ENCODE measurements at places on chromosomes 11 and 22. TPM values are rescaled to one million over a fixed set of nuclear protein-coding genes. Genes with fewer than 3 reads are reported as not detected.

The OR51B5 gene
- 140 TPM for total RNA-seq

The INS gene
- total RNA-seq, result 0.44 TPM

The FGF3 gene
- not detected for total RNA-seq

The KLHL35 gene
- 1.7 TPM for total RNA-seq

The PVALB gene
- total RNA-seq, result not detected

The PPARA gene
- total RNA-seq, result 14.5 TPM

The OR6T1 gene
- not detected for total RNA-seq

The SAMM50 gene
- 40.8 TPM for total RNA-seq

DNA sequence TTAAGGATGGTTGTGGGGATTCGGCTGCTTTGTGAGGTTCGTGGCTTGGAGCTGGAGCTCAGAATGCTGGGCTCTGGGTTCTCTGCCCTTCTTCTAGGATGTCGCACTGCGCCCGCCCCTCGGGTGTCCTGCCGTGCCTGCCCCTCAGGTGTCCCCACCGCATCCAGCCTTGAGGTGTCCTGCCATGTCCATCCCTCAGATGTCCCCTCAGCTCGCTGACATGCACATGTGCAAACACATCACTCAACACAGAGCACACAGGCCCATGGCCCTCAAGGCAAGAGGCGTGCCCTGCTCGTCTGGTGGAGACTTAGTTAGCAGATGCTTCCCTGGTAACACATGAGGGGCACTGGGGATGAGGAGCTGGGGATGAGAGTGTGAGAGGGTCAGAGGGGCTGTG lies 359.3 kb downstream of the TBC1D22A start:
- DNase-seq, result no peak
- H3K4me1 ChIP-seq, result peaks cover 9% of the 10 kb centered on the region
- H3K36me3 ChIP-seq, result no peaks in the 10 kb centered on the region
- H3K27me3 ChIP-seq, result no peaks in the 10 kb centered on the region

DNA sequence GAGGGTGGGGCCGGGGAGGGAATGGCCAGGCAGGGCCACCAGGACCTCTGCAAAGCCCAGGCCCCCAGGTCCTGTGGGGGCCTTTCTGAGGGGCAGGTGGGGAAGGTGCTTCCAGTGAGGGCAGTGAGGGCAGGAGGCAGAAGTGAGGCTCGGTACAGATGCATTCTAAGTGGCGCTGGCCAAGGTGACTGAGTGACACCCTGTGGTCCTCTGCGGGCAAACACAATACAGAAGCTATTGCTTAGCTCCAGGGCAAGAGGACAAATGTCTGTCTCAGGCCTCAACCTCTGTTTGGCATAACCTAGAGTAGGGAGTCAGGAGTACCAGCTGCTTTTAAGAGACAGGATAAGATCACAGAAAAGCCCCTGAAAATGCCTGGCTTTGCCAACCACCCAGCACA lies 31.3 kb downstream of the B3GAT1 start:
- H3K27me3 ChIP-seq, result no peaks in the 10 kb centered on the region
- H3K4me3 ChIP-seq, result no peak overlapping the region
- no peak for DNase-seq
- no peaks in the 10 kb centered on the region for H3K4me1 ChIP-seq
- no peaks in the 10 kb centered on the region for H3K36me3 ChIP-seq
- H3K27ac ChIP-seq, result no peak overlapping the region

- no peak overlapping the region for H3K4me3 ChIP-seq
- H3K27ac ChIP-seq, result no peak overlapping the region
- no peaks in the 10 kb centered on the region for H3K36me3 ChIP-seq
- H3K4me1 ChIP-seq, result no peaks in the 10 kb centered on the region
Observed at GRCh38 chr11:134668796-134669195, 256.8 kb upstream of the B3GAT1 start.

DNA sequence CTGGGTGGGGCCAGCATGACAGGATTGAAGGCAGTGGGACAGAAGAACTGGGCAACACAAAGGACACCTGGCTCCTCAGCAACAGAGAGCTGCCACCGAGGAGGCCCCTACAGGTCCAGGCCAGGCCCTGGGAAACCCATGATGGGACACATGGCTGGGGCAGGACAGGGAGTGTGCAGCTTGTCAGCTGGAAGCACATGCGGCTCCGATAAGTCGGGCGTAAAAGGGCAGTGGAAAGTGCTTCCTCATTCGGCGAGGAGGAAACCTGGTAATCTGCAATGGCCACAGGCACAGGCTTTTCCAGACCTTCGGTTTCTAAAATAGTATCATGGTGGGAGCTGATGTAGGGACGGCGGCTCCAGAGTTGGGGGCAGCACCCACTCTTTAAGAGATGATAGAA lies 16.5 kb downstream of the GNAZ start:
- no peak for DNase-seq
- no peaks in the 10 kb centered on the region for H3K36me3 ChIP-seq
- no peak overlapping the region for H3K4me3 ChIP-seq
- no peaks in the 10 kb centered on the region for H3K27me3 ChIP-seq

DNA sequence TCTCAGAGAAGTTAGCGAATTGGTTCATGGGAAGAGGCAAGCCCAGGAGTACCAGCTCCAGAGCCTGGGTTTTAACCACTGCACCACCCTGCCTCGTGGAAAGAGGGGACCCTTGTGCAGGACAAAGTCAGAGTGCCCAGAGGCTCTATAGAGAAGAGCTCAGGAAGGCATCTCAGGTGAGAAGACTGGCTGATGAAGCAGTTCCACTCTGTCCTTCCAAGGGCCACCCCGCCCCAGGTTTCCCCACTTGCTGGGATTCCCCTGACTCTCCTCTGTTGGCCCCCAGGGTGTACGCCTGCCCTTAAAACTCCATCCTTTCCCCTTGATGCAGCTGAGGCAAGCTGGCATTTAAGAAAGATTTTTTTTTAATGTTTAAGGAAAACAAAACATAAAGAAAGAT lies 265.8 kb downstream of the BUD13 start:
- H3K27me3 ChIP-seq, result peaks cover 50% of the 10 kb centered on the region
- H3K27ac ChIP-seq, result no peak overlapping the region
- H3K36me3 ChIP-seq, result no peaks in the 10 kb centered on the region
- DNase-seq, result no peak

DNA sequence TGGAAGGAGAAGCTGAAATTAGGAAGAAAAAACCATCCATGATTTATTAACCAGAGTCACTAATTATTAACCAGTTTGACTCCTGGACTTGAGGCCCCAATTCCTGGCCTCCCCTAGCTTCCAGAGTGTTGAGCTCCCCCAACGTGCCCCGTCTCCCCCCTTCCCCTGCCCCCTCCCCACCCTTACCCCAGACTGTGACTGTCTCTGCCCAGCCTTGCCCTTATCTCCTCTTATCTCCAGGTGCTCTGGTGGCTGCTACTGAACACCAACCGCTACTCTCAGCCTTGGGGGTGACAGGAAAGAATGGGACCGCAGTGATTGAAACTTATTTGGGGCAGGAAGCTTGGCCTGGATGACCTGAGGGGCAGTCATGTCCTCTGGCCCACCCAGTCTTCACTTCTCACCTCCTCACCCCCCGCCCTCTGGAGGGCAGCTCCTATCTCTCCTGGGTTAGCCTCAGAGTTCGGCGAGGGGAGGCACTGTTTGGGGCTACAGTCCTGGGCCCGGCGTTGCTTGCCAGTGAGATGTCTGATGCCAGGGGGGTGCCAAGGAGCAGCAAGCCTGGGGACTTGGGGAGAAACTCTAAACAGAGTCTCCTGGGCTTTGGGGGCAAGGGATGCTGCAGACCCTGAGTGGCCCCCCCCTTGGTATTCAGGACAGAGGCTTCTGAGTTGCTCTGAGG lies 15.5 kb downstream of the NECTIN1 start:
- H3K36me3 ChIP-seq, result no peaks in the 10 kb centered on the region
- no peak for DNase-seq
- no peak overlapping the region for H3K27ac ChIP-seq
- H3K27me3 ChIP-seq, result no peaks in the 10 kb centered on the region

- no peak overlapping the region for H3K4me3 ChIP-seq
- DNase-seq, result no peak
- H3K36me3 ChIP-seq, result no peaks in the 10 kb centered on the region
- peaks cover 6% of the 10 kb centered on the region for H3K27me3 ChIP-seq
- H3K4me1 ChIP-seq, result no peaks in the 10 kb centered on the region
Observed at GRCh38 chr22:32534252-32535235, 59.9 kb downstream of the FBXO7 start.

DNA sequence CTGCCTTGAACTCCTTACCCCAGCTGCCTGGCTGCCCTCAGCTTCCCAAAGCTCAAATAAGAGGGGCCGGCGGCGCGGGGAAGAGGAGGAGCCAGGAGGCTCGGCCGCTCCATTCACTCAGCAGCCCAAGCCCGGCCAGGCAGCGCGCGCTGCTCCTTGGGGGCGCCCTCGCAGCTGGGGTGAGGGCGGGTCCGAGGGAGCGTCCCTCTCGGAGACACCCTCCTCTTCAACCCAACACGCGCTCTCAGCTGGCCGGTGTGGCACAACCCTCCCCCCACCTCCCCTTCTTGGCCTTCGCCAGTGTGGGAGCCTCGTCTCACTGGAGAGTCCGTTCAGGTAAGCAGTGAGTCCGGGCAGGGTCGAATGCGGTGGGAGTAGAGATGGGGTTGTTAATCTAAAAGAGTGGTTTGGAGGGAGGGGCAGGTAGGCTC lies at the start of gene WT1:
TSS of gene WT1 (minus strand) at position 29 of the 431 bp plus-strand sequence.
- H3K27ac ChIP-seq, result no peak within 1 kb of the TSS
- H3K4me3 ChIP-seq, result no peak within 1 kb of the TSS
- H3K36me3 ChIP-seq, result no peaks in the 10 kb centered on the region
- peaks cover 11% of the 10 kb centered on the region for H3K27me3 ChIP-seq
- DNase-seq, result no peak
- no peaks in the 10 kb centered on the region for H3K4me1 ChIP-seq

DNA sequence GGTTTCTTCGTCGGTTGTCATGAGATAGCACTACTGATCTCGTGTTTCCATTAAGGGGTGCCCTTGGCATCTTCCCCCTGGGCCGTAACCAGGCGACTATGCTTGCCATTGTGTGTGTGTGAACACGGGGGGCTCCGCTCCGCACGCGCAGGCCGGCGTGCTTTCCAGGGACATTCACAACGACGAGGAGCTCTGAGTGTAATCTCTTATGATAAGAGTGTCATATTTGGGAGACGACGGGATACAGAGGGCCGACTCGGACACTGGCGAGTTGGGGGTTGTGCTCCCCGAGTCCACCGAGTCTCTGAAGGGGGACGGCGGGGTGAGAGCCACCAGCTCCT lies 170.9 kb upstream of the CTSC start:
- H3K4me1 ChIP-seq, result no peaks in the 10 kb centered on the region
- no peak for DNase-seq
- H3K27ac ChIP-seq, result no peak overlapping the region

DNA sequence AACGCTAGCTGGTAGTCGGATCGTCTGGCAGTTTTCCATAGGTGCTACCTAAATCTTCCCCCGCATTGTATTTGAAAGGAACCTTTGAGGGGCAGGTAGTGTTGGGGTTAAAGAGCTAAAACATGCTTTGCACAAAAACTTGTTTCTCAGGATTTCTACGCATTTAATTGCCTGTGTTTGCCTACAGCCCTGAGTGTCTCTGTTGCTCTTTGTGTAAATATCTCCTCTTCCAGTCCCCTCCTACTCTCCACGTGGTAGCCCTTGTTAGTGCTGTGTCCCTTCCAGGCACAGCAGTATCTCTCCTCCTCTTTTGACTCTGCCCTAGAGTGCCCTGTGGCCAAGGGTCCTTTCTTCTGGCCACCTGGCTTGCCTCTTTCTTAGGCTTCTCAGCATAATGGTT lies 81.7 kb downstream of the BARX2 start:
- H3K27me3 ChIP-seq, result no peaks in the 10 kb centered on the region
- no peak overlapping the region for H3K27ac ChIP-seq
- no peak for DNase-seq
- no peaks in the 10 kb centered on the region for H3K36me3 ChIP-seq
- H3K4me1 ChIP-seq, result no peaks in the 10 kb centered on the region

GRCh38 chr11:16395601-16396000 lies 39.3 kb upstream of the SOX6 start:
- no peak for DNase-seq
- no peak overlapping the region for H3K4me3 ChIP-seq
- no peaks in the 10 kb centered on the region for H3K4me1 ChIP-seq
- no peaks in the 10 kb centered on the region for H3K27me3 ChIP-seq
- no peaks in the 10 kb centered on the region for H3K36me3 ChIP-seq

DNA sequence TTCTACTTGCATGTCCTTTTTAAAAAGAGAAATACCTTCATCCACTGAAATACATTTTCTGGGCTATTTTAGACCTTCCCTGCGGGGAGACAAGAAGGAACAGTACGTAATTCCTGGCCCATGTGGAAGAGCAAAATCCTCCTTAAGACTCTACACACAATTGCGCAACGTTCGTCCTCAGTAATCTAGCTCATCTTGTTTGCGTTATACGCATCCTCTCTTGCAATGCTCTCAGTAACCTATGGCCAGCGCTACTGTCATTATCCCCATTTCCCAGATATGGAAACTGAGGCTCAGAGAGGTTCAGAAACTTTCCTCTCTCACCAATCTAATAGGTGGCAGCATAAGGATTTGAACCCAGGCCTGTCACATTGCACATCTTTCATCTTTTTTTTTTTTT lies 54.6 kb downstream of the RPUSD4 start:
- H3K4me1 ChIP-seq, result peaks cover 9% of the 10 kb centered on the region
- no peaks in the 10 kb centered on the region for H3K36me3 ChIP-seq
- H3K4me3 ChIP-seq, result no peak overlapping the region
- DNase-seq, result no peak
- H3K27me3 ChIP-seq, result no peaks in the 10 kb centered on the region
- no peak overlapping the region for H3K27ac ChIP-seq

DNA sequence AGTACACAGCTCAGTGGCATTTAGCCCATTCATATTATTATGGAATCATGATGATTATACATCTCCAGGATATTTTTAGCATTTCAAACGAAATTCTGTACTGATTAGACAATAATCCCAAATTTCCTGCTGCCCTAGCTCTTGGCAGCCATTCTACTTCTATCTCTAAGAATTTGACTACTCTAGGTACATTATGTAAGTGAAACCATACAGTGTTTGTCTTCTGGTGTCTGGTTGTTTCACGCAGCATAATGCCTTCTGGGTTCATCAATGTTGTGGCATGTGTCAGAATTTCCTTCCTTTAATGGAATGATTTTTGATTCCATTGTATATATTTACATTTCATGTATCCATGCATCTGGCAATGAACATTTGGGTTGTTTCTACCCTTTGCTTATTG lies 517.7 kb downstream of the ETS1 start:
- DNase-seq, result no peak
- no peaks in the 10 kb centered on the region for H3K4me1 ChIP-seq
- no peak overlapping the region for H3K4me3 ChIP-seq
- H3K27me3 ChIP-seq, result no peaks in the 10 kb centered on the region
- no peaks in the 10 kb centered on the region for H3K36me3 ChIP-seq

DNA sequence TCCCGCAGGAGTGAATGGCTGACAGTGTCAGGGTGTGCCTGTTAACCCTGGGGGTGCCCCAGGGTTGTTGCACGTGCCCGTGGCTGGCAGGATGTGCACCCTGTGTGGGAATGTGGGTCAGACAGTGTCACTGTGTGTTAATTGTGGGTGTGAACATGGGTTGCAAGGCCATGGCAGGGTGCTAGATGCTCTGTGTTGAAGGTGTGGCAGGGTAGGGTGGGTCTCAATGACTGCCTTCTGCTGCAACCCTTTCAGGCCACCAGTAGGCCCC lies 8.3 kb downstream of the RIN1 start:
- H3K4me3 ChIP-seq, result no peak overlapping the region
- peaks cover 57% of the 10 kb centered on the region for H3K4me1 ChIP-seq
- H3K27me3 ChIP-seq, result no peaks in the 10 kb centered on the region

GRCh38 chr22:21726650-21727049 lies 8.9 kb downstream of the YPEL1 start:
- DNase-seq, result peak; percentile 28
- no peaks in the 10 kb centered on the region for H3K36me3 ChIP-seq
- H3K27ac ChIP-seq, result no peak overlapping the region

GRCh38 chr11:96254087-96254486 lies 88.9 kb downstream of the MAML2 start:
- no peaks in the 10 kb centered on the region for H3K27me3 ChIP-seq
- H3K4me1 ChIP-seq, result no peaks in the 10 kb centered on the region
- H3K27ac ChIP-seq, result no peak overlapping the region
- no peak for DNase-seq
- H3K36me3 ChIP-seq, result no peaks in the 10 kb centered on the region

- no peaks in the 10 kb centered on the region for H3K27me3 ChIP-seq
- DNase-seq, result no peak
- H3K4me1 ChIP-seq, result no peaks in the 10 kb centered on the region
Observed at GRCh38 chr11:115220911-115221310, 283.3 kb downstream of the CADM1 start.
